Stimulated activated CD4-positive, alpha-beta T cell treated with anti-CD3 and anti-CD28 coated beads, TNF-alpha, amount 100 ng/mL, for 1 hour (primary cell): ENCODE measurements at places on chromosomes 4 and X.

- DNase-seq = no peak
Measured at GRCh38 chr4:184529283-184529682, 54.9 kb upstream of the IRF2 start.

GRCh38 chr4:83390944-83391343 lies 56.3 kb upstream of the HPSE start:
- no peak for DNase-seq

- DNase-seq = no peak
Measured at GRCh38 chrX:47240619-47241018, 7.8 kb downstream of the USP11 start.

- DNase-seq = no peak
Measured at GRCh38 chr4:153634738-153635353, 49.2 kb upstream of the TLR2 start.

- DNase-seq = no peak
Measured at GRCh38 chr4:174764105-174764729, 64.8 kb downstream of the GLRA3 start.

GRCh38 chr4:105588252-105588651 lies 35.8 kb downstream of the ARHGEF38 start:
- no peak for DNase-seq

DNA sequence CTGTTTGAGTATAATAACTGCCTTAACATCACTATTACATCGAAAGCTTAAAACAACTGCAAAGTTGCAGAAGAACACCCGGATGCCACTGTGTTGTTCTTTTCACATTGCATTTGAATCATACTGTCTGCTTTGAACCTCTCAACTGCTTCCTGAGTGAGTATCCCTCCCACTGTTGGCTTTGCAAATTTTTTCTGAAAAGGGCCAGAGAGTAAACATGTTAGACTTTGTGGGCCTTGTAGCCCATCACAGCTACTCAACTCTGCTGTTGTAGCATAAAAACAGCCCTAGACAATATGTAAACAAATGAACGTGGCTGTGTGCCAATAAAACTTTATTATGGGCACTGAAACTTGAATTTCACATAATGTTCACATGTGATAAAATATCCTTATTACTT lies 76.1 kb downstream of the NSG1 start:
- no peak for DNase-seq
